ENCODE measurements at places on chromosomes 2 and 18.

GRCh38 chr2:207939342-207940108 lies 85.8 kb downstream of the PLEKHM3 start:
- no peak for DNase-seq

DNA sequence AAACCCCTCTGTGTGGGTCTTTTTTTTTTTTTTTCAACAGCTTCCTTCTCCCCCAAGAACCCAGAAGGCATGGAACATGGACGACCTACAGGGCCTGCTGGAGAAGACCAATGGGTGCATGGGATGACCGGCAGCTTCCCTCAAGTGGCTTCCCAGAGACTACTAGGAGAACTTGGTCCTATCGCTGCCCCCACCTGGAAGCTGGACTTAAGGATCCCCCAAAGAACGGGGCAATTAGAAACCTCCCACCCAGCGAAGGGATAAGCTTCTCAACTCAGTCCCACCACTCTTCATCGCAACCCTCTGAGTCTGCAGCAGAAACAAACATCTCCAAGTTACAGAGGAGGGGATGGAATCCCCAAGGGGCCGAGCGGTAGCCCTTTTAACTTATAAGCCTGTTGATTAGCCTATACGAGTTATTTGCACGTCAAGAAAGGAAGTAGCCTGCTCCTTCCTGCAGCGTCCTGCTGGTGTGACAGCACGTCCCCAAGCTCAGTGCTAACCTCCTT lies 1.4 kb downstream of the ACTR1B start:
- no peak for DNase-seq

DNA sequence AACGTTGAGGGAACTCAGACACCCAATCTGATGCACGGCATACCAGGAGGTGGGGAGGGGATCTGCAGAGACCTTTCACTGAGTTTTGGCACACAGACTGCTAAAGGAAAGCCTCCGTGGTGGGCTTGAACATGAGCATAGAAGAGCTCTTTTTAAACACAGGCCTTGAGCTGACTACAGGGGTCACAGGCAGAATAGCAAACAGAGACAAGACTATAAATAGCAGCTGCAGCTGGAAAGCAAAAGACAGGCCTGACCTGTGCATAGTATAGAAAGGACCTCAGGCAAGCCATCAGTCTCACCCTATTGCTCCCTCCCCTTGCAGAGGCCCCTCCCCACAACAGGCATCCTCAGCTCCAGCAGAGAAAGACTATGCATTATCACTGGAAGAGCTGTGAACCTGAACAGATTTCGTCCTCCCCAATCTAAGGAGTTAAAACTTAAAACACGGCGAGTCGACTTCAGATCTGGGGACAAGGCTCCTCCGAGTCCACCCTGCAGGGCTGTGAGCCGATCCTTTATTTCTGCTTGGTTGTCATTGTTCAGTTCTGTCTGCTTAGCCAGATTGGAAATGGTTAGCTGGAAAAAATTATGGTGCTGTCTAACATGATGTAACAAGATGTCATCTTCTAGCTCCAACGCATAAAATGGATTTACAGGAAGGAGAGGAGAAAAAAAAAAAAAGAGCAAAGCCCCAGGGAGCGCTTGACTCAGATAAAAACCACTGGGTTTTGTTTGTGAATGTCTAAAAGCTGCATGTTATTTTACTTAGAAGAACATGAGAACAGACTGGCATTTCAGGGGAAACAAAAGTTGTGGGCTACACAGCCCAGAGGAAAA lies 25.2 kb upstream of the LCLAT1 start:
- no peak for DNase-seq

DNA sequence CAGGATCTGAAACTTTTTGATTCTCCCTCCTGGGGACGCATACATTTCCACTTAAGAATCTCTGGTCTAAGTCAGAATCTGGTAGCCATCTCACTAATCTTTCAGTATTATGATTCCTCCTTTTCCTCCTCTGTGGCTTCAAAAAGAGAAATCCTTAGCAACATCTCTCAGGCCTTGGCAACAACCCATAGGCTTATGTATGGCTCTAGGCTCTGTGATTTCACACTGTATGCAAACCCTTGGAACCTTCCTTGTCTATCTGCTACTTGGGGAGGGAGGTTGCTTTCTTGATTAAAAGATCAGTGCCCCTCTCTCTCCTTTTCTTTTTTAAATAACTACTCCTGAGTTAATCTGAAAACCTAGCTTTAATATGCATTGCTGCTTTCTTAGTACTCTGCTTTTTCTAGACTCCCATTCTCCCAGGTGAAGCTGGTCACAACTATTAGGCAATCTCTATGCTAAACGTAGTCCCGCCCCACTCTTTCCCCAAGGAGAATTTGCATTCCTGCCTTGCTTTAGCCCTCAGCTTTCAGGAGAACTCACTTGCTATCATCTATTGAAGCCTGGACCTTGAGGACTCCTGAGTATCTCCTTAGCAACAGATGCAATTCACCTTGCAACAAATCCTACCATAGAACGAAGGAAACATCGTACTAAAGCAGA lies 72.2 kb upstream of the L3MBTL4 start:
- no peak for DNase-seq

- DNase-seq: no peak
Measured at GRCh38 chr2:170166735-170167134, 11.2 kb upstream of the MYO3B start.

GRCh38 chr18:26562568-26562967 lies 14.2 kb upstream of the KCTD1 start:
- DNase-seq: no peak

DNA sequence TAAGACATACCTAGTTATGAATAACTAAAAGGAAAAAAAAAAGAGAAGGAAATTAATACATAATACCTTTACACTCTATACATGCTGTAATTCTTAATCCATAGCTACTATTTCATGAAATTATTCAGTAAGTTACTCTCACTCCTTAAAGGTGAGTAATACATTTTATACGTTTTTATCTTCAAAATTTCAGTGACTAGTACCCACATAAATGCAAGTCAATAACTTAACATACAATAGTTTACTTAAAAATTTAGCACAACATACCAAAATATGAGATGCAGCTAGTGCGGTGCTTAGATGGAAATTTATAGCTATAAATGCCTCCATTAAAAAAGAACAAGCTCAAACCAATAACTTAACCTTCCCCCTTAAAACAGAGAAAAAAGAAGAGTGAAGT lies 36.0 kb upstream of the DTNB start:
- DNase-seq: no peak

DNA sequence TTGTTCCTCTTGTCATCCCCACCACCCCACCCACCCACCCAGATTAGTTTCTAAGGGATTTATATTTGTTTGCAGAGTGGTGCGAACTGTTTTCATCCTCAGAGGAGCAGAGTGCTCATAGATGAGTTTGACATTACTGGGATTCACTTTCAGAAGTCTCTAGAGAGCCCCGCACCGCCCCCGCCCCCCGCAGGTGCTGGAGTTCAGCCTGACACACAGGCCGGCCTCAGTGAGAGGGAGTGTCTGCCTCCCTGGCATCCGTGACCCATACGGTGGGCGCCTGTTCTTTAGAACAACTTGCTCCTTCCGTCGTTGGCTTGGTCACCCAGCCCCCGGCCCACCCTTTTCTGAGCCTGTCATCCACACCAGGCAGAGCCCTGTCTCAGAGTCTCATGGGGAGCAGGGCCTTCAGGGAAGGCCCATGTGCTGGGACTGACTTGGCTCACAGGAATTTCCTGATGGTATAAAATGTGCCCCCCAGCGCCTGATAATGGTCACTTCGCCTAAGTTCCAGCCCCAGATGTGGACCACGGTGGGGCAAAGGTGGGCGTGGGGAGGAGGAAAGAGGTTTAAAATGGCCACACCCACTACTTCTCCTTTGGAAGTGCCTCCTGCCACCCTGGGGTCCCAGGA lies 44.3 kb downstream of the HPCAL1 start:
- no peak for DNase-seq

- no peak for DNase-seq
Measured at GRCh38 chr2:120290737-120291136, 38.1 kb downstream of the RALB start.

DNA sequence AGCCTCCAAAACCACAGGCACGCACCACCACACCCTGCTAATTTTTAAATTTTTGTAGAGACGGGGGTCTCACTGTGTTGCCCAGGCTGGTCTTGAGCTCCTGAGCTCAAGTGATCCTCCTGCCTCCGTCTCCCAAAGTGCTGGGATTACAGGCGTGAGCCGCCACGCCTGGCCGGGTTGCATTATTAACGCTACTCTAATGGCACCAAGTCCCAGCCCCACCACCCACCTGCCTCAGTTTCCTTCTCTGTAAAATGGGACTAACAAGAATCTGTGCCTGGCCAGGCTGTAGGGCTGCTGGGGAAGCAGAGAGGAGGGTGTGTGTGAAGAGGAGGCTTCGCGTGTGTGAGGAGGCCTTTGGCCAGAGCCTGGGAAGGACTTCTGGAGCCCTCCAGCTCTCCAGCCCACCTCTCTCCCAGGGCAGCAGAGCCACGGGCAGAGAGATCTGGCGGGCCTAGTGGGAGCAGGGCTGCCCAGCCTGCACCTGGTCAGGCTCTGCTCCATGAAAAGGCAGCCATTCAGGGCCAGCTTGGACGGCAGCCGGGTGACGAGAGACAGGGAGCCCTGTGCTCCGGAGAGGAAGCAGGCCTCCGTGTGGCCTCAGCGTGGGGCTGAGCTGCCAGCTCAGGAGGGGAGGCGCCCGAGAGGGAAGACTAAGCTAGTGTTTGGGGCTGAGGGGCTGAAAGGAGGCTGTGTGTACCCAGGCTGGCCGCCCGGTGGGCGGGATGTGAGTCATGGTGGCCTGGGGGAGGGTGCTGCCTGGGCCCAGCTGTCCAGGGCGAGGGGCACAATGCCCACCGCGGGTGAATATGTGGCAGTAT lies 7.4 kb upstream of the B3GNT7 start:
- no peak for DNase-seq

DNA sequence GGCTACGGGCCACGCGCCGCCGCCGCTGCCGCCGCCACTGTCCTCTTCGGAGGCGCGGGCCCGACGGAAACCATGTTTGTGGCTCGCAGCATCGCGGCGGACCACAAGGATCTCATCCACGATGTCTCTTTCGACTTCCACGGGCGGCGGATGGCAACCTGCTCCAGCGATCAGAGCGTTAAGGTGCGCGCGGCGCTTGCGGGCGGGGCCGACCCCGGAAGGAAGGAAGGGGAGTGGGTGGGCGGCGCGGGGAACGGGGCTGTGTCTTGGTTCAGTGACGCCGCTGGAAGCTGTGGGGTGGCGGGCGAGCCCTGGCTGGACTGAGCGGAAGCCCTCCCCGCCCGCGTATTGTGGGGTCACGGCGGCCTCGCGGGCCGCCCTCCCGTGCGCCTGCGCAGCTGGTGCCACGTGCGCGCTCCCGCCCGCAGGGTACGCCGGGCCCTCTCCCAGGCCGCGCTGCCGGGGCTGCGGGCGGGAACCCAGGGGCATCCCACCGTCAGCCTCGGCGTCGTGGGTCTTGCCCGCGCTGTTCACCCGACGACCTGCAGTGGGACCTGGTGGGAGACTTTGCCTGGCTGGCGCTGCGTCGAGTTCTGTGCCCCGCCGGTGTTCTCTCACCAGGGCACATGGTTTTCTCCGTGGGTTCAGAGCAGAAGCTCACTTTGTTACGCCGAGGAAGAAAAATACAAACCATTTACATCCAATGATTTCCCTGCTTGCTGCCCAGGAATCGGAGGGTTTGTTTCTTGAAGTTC lies 416 bp downstream of the SEH1L start:
- peak; percentile 89 for DNase-seq

DNA sequence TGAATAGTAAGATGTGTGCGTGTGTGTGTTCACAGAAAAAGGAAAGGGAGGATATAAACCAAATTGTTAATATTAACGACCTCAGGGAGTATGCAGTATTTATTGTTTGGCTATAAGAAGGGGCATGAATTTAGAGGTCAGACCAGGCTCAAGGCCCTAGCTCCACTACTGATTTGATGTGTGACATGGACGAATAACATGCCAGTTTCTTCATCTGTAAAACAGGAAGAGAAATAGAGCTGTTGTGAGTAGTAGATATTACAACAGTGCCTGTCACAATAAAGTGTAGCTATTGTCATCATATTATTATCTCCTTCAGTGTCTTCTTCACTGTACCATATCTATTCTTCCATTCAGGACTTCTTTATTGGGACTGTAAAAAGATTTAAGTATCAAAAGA lies 4.1 kb upstream of the MAT2A start:
- DNase-seq: no peak

DNA sequence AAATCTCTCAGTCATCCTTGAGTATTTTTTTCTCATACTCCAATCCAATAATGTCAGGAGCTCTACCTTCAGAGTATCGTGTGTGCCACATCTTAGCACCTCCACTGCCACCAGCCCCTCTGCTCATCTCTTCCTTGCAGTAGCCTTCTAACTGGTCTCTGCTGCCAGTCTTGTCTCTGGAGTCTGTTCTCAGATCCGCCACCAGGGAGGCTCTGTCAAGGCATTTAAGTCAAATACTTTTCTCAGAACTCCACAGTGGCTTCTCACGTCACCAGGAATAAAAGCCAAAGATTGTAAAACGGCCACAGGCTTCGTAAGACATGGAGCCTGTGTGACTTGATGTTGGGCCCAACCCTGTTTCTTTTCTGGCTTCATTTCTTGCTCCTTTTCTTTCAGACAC lies 7.1 kb downstream of the UNC50 start:
- no peak for DNase-seq

- DNase-seq: no peak
Measured at GRCh38 chr2:84217456-84217855, 241.6 kb downstream of the SUCLG1 start.

DNA sequence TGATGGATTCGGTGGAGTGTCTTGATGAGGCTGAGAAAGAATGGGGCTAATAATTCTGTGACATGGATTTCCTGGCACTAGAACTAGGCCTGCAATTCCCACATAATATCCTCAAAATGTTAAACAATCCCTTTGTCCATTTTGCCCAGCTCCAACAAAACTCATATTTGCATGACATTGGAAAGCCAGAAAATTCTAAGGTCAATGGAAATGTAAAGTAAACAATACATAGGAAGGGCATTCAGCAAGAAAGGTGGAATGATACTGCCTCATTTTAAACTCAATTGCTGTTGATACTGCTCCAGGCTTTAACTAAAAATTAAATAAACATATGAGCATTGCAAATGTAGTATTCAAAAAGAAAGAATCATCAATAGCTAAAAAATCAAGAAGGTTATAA lies 434.8 kb upstream of the SLC8A1 start:
- DNase-seq: no peak
